ENCODE measurements at places on chromosomes 5 and 9.

DNA sequence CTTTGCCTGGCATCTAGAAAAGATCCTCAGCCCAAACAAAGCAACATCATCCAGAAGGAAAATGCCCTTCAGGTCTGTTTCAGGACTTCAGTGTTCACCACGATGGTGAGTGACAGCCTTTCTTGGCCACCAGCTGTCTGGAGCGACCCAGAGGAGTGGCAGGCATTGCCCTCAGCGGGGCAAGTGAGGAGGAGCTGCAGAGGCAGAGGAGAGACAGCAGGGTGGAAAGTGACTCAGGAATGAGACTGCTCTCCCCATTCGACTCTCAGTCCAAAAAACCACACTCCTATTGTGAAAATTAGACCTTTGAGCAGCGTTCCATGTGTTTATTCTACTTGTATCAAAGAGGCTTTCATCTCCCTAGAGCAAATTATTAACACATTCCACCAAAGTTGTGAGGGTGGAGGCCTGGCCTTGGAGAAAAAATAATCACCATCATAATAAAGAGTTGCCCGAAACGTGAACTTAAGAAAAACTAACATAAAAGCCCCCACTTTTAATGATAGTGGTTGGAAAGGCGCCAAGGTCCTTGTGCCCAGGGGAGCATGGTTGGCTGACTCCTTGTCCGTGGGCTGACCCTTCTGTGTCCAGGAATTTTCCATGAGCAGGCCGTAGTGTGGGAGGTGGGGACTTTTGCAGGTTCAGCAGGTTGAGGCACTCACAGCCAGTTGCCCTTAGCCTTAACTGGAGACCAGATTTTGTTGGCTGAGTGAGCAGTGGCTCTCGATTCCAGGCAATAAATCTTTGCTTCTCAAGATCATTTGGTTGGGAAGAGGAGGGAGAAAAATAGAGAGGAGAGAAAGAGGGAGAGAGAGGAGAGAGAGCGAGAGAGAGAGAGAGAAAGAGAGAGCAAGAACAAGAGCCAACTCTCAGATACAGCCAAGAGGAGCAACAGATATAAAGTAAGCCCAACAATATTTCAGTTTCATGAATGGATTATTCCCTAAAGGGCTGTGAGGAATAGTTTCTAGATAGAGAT, 125.9 kb upstream of the ANKRD55 start:
- no peak for DNase-seq

DNA sequence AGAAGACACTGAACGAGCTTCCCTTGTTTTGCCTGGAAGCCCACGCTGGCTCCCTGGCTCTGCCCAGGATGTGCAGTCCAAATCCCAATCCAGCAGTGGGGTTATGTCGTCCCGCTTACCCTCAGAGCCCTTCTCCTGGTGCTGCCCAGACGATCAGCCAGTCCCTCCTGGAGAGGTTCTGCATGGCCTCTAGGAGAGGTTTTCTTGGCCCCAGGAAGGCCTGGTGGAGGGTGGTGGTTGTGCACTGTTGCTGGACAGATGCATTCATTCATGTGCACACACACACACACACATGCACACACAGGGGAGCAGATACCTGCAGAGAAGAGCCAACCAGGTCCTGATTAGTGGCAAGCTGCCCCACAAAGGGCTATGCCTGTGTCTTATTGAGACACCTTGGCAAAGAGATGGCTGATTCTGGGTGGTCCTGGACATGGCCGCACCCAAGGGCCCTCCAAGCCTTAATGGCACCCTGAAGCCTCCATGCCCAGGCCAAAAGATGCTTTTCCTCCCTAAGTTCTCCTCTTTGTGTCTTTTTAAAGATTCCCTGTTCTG, 10.5 kb upstream of the OLFM1 start:
- DNase-seq: no peak

DNA sequence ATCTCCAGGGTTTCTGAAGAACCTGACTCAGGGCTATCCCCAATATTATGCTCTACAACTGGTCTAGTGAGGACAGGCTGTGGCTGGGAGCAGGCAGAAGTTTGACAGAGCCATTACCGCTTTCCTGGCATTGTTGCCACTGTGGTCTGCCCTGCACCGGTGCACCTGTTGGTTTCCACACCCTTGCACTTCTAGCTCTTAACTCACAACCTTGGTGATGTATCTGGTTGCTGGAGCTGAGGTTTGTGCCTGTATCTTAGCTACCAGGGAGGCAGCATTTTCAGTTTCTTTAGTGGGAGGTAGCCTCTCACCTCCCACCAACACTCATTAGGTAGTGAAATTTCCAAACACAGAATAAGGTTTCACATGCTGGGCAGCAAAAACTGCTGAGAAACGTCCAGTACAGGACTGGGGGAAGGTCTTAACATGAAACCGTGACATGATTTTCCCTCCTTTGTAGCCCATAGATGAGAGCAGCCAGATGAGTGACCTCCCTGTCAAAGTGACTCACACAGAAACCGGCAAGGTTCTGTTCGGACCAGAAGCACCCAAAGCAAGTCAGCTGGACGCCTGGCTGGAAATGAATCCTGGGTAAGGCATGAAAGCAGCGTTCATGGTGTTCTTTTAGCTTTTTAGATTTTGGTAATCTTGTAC, 57.7 kb downstream of the SMARCA2 start:
- no peak for DNase-seq

DNA sequence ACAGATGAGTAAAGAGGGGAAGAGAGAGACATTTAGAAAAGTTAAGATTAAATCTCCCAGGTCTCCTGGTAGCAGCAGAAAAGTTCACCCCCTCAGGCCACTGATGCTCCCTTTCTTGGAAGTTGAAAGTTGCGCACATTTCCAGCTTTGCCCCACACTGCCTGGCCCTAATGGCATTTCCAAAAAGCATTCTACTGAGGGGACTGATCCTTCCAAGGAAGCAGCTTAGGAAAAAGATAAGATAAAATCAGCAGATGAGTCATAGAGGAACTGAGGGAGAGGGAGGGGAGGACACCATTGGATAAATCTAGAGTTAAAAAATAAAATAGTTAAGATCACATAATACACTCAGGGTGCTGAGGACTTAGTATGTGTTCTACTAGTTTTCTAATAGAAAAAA, 67.6 kb upstream of the SLC12A2 start:
- DNase-seq: no peak

GRCh38 chr5:35561396-35561795, 56.3 kb upstream of the SPEF2 start:
- no peak for DNase-seq

GRCh38 chr5:17405976-17406375, 92.1 kb upstream of the TAF11L2 start:
- DNase-seq: no peak

GRCh38 chr9:123651273-123651672, 278.7 kb downstream of the DENND1A start:
- no peak for DNase-seq

- no peak for DNase-seq
These were observed 716.4 kb downstream of the NR2F1-AS1 start for GRCh38 chr5:92864591-92864990.

DNA sequence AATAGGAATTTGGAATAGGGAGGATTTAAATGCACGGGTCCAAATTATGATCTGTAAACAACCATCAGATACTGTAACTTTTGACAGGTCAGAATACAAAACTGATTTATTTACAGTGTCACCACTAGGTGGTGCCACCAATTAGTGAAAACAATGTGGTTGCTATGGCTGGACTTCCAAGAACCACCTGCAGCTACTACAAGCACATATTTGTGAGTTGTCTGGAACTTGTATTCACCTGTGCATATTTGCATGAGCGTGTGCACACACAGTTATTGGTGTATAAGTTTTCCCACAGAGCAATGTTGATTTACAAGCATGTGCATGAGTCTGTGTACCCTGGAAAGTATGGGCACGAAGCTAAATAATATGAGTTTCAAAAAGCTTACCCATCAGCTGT, 3.0 kb upstream of the HRCT1 start:
- DNase-seq: no peak

- DNase-seq: no peak
These were observed 375.3 kb upstream of the PRR16 start for GRCh38 chr5:120088836-120089235.

DNA sequence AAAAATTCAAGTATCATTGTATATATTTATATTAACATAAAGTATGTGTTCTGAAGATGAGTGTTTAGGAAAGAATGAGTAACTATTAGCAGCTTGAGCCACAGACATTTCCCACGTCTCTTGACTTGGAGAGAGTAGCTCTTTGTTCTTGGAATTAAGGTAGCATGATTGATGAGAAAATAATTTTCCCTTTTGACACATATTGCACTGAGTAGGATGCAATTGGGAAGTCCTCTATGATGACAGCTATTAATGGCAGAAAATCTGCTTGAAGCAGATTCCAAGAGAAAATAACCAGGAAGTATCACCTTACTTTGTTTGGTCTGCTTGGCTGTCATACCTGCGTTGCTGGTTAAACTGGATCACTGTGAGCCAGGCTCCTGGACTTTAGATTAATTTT, 204.8 kb downstream of the TLE4 start:
- DNase-seq: no peak

GRCh38 chr5:96997265-96997859, 61.5 kb downstream of the LNPEP start:
- DNase-seq: no peak

DNA sequence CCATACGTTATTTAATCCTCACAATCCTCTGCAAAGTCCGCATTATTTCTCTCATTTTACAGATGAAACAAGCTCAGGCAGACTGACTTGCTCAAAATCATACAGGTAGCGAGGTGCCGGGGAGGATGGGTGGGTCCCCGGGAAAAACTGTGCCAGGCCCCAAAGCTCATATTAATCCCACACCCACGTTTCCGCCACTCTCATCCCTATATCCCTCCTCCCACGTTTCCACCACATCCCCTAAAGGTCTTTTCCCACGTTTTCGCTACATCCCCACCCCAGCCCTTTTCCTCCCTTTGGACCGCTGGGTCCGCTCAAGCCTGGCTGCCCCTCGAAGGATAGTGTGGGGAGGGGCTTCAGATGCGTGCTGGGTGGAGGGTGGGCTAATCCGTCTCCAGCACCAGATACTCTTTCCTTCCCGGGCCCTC, 434 bp upstream of the FSD1L start:
- DNase-seq: peak; percentile 54

DNA sequence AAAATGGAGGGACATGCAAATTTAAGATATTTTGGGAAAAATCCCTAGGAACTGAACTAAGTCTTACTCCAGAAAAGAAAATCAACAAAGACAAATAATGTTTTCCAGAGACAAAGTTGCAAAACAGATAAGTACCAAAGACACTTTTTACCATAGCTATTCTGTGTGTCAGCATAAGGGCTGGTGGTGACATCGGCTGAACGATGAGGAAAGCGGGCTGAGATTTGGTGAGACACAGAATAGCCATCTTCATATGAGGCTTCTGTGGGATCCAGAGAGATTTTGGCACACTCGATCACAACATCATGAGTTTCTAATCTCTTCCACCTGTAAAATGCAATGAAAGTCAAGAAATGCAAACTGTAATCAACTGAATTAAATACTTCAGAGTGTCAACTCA, 32.3 kb downstream of the TSC1 start:
- DNase-seq: no peak

- no peak for DNase-seq
These were observed 165.7 kb upstream of the IRX1 start for GRCh38 chr5:3429962-3430361.

DNA sequence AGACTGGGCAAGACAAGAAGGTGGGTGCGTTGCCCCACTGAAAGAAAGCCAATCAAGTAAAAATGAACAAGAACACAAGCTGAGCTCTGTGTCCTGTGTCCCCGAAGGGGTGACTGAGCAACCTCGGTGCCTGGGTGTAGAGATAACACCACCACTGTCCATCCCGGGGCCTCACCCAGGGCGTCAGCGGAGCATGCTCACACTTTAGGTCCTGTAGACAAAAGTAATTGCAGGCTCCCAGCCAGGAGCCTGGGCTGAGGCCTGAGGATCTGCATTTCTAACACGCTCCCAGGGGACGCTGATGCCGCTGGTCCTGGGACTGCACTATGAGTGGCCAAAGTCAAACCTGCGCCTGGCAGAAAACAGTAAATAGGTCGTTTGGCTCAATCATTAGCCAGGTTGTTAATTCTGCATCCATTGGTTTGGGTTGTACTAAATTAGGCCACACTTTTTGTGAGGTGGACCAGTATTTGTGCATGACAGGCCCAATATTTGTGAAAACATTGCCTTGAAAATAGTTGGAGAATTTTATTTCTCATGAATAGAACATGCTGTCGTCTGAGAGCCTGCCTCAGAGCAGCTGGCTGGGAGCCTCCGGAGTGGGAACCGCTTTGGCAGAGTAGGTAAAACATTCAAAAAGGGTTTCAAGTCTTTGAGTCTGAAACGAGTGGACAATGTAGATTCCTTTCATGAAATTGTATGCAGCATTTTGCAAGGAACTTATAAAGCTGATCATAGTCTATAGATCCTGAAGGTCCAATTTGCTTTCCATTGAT, 38.3 kb downstream of the ANKRD33B start:
- no peak for DNase-seq

DNA sequence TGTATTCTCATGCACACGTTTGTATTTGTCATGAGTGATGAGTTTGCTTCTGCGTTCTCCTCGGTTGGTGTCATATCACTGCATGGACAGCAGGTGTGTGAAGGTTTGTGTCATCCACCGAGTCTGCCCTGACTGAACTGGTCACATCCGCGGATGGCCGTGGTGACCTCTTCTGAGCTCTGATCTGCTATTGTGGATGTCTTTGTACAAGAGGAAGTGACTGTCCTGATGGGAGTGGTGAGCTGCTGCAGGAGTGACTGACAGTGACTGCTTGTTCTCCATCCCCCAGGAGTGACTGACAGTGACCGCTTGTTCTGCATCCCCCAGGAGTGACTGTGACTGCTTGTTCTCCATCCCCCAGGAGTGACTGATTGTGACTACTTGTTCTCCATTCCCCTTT, 69.9 kb downstream of the EHMT1 start:
- no peak for DNase-seq

- DNase-seq: no peak
These were observed 32.5 kb upstream of the GNA14 start for GRCh38 chr9:77680581-77680980.

DNA sequence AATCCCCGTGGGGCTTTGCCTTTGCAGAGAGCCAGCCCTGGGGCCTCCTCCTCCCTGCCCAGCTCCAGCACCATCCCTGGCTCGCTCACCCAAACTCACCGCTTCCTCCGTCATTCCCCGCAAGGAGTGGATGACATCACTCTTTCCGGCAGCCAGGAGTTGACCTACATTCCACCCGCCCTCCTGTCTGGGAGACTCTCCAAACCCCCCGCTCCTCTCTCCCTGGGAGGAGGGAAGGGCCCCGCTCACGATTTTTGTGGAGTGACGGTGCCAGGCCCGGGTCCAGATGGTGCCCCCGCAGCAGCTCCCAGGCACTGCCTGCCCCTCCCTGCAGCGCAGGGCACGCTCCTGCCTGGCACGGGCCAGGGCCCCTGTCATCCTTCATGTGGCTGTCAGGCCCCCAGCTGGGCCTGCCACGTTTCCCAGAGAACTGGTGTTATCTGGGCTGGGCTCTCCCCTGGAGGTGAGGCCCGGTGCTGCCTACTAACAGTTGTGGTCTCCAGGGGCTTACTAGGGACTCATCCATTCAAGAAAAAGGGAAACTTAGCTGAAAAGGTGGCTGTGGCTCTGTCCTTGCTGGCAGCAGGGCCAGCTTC, 52.3 kb downstream of the NTNG2 start:
- peak; percentile 97 for DNase-seq

DNA sequence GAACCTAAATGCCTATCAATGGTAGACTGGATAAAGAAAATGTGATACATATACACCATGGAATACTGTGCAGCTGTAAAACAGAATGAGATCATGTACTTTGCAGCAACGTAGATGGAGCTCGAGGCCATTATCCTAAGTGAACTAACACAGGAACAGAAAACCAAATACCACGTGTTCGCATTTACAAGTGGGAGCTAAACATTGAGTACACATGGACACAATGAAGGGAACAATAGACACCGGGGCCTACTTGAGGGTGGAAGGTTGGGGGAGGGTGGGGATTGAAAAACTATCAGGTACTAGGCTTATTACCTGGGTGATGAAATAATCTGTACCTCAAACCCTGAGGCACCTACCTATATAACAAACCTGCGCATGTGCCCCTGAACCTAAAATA, 22.4 kb upstream of the DEPDC1B start:
- DNase-seq: no peak

Measured in NCI-H2171 (cell line).